Putamen (tissue), 1 donor: ENCODE measurements at places on chromosomes 11 and 22.

GRCh38 chr11:110367571-110367970, 62.2 kb upstream of the FDX1 start:
- DNase-seq: no peak

GRCh38 chr11:111776398-111777093, 10.4 kb upstream of the PPP2R1B start:
- DNase-seq: no peak

DNA sequence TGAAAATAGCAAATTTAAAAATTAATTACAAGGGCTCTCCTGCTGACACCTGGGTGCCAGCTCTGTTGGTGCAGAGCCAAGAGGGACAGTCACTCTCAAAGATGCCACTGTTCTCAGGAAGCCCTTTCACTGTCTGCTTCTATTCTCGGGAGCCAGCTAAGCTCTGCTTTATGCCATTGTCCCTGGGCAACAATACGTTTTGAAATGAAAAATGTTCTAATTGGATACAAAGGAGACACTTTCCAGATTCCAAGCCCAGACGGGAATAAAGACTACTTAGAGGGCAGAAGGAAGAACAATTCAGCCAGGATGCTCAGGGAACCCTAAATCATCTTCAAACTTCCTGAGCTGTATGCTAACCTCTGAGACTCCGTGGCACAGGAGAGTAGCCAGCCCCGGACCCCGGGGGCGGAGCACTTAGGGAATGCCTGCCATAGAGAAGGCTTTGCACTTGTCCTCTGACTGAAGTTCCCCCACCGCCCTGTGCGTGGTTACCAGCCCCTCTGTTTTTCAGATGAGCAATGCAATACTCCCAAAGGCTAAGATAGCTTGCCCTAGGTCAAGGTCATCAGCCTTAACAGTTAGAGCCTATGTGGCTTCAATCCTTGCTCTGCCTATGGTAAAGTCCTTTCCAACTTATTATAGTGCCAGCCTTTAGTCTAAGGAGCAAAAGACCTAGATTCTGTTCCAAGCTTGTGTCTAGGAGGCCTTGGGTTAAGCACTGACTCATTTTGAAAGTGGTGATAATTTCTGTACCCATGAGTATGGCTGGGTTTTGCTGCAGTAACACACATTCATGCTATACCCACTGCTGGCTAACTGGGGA, 150.9 kb downstream of the CACNA1I start:
- DNase-seq: no peak

DNA sequence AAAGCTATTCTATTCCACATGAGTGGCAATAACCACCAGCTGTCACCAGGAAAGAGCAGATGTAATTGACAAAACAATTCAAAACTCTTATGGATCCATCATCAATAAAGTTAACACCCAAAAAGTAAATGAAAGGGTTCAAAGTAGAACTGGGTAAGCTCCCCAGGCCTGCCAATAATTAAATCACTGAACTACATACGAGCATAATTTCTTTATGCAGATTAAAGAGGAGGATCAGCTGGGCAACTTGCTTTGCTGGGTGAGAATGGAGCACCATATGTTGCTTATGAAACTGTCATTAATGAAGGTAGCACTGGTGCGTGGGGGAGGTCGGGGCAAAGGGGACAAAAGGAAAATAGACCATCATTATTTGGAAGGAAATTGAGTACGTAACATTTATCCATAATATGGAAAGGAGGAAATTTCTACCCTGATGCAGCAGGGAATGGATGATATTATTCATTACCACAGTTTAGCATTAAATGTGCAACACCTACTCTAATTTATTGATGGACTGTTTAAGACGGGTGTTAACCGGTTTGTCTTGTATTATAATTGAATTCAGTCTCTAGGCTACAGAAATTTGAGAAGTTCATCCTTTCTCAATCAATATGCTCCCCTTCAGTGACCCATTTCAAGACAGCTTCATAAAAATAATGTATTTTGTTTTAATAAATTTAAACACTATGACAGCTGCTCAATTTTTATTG, 315.9 kb downstream of the CADM1 start:
- no peak for DNase-seq

GRCh38 chr11:68517121-68517741, 56.7 kb downstream of the PPP6R3 start:
- no peak for DNase-seq

- no peak for DNase-seq
Observed at GRCh38 chr11:27087432-27087831, 46.8 kb downstream of the BBOX1 start.

GRCh38 chr22:35128637-35129036, 62.7 kb downstream of the ISX start:
- no peak for DNase-seq

- DNase-seq: no peak
Observed at GRCh38 chr22:46792841-46793261, 30.4 kb downstream of the TBC1D22A start.

- DNase-seq: no peak
Observed at GRCh38 chr11:23124996-23125395, 264.7 kb upstream of the CCDC179 start.

DNA sequence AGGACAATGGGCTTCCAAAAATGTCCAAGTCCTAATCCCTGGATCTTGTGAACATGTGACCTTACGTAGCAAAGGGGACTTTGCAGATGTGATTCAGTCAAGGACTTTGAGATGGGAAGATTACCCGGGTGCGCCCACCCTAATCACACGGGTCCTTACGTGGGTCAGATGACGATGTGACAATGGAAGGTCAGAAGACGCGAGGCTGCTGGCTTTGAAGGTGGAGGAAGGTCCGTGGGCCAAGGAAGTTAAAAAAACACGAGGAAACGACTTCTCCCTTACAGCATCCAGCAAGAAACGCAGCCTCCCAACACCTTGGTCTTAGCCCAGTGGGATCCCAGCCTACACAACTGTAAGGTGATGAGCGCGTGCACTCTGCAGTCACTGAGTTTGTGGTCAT, 860.1 kb downstream of the TBC1D22A start:
- no peak for DNase-seq

DNA sequence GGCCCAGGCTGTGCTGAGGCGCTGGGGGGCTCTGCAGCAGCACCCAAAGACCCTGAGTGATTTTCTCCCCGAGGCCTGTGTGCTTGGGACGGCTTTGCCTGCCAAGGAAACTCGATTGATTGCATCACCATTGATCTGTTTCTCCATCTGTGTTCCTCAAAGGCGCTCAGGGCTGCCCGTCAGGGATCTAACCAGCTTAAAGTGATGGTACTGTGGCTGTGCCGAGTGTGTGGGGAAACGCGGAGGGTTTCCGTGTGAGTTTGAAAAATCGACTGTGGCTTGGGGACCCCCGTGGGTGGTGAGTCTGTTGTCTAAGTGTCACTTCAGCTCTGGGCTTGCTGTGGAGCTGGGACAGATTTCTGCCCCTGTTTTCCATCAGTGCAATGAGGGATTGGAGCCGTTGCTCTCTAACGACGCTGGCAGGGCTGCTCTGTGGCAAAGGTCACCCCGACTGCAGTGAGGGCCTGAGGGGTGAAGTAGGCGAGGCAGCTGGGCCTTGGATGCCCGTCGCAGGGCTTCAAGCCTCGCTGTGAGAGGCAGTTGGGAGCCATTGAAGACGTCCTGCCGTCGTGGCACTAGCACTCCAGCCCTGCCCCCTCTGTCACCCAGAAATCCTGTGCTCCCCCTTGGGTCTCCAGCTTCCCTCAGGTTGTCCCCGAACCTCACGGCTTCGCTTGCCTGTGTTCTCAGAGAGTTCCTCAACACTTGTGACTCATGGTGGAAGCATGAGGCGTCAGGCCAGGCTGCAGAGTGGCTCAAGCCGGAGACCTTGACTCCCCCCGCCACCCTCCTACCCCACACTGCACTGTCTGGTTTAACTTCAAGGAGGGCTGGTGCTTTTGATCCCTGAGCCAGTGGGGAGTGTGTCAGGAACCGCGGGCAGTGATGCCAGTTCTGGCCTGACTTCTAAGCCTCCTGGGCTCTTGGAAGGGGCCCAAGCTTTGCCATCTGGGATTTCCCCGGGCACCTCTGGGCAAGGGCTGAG, 21.8 kb downstream of the CACNA1I start:
- DNase-seq: no peak

GRCh38 chr11:63511048-63511748, 5.3 kb downstream of the LGALS12 start:
- no peak for DNase-seq

GRCh38 chr11:9385327-9385899, 961 bp downstream of the IPO7 start:
- DNase-seq: no peak

- no peak for DNase-seq
Observed at GRCh38 chr11:110085255-110085838, 7.8 kb upstream of the ZC3H12C start.

GRCh38 chr11:128574576-128575011, 12.8 kb downstream of the ETS1 start:
- DNase-seq: no peak

DNA sequence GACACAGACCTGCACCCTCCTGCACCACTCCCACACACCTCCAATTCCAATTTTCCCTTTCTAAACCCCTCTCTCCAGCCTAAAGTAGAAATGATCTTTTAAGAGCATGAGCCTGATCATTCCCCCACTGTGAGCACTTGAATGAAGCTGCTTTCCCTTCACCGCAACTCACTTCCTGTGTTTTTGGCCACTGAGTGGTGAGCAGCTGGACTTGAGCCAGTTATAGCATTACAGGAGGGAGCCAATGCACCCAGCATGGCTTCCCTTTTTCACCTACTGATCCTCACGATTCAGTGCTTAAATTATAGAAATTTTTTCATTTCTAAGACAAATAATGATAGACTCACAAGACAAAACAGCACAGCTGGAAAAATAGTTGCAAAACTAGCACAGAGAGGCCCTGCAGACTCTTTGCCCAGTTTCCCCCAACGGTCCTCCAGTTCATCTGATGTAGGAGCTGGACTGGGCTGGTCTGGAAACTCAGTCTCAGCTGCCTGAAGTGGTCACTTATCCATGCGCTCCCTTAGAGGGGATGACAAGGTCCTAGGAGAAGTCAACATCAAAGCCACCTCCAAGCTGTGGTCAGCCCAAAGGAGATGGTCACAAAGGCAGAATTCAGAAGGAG, 9.7 kb upstream of the APOL4 start:
- DNase-seq: no peak

GRCh38 chr11:94851864-94852636, 83.9 kb downstream of the AMOTL1 start:
- DNase-seq: no peak

DNA sequence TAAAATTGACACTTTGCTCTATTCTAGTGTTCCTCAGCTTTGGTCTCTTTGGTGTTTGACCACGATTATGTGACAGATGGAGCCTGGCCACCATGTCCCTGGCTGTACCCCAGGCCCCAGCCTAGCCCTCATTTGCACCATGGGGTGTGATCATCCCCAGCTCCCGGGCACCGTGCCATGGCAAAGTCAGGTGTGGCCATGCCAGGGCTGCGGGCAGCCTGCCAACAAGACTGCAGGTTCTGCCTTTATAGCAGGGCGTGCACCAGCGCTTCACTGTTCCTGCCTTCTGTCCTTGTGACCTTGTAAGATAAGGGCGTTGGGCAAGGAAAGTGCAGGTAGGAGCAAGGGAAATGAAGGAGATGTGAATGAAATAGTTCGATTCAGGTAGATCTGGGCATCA, 22.4 kb upstream of the APOBEC3A start:
- DNase-seq: no peak
